ENCODE measurements at places on chromosomes 5 and 9.

DNA sequence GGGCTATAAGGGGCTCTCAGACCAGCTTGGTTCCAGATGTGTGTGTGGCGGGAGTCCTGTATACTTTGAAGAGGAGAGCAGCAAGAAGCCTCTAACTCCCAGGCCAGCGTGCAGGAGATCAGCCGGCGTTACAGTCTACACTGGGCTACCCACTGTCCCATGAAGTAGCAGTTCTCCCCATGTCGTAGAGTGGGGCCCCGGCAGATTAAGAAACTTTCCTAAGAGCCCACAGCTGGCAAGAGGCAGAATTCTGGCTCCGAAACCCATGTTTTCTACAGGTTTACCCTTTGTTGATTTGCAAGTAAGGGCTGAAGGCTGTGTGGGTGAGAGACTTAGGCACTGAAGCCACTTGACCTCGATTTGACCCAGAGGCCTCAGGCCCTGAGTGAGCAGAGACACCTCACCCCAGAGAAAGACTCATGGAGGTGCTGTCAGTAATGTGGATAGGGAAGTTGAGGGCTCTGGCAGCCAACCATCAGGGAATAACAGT lies 881 bp upstream of the B4GALT1 start:
- DNase-seq, result peak; percentile 44
- peak overlapping the region; percentile 78 for H3K4me3 ChIP-seq
- peaks cover 13% of the 10 kb centered on the region for H3K36me3 ChIP-seq

DNA sequence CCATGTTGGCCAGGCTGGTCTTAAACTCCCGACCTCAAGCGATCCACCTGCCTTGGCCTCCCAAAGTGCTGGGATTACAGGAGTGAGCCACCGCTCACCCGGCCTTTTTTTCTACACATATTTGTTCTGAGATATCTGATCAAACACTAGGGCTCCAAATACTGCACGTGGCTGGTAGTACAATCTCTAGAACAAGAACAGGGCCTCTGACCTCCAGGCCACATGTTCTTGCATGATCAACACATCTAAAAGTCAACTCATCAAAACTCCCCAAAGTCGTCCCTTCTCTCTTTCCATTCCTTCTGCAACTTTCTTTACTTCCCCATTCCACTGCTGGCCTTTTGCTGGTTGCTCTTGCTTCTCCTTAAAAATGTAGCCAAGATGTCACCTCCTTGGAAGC lies 113.3 kb upstream of the LHFPL2 start:
- H3K36me3 ChIP-seq, result no peaks in the 10 kb centered on the region
- H3K27ac ChIP-seq, result no peak overlapping the region
- H3K4me3 ChIP-seq, result no peak overlapping the region
- DNase-seq, result no peak

DNA sequence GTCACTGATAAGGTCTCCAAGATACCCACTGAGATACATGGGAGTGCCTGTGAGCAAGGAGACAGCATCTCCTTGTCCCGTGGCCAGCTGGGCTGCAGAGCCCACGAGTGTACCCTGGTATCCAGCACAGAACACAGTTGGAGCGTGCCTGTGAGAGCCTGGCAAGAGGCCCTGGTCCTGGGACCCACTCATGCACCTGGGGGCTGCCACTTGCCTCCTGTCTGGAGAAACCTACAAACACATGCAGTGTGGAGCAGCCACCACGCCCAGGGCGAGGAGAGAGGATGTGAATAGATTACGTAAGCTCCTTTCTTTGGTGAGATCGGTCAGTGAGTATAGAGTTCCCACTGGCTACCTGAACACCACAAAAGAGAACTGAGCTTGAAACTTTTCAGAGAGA lies 88.3 kb downstream of the CTNND2 start:
- no peak overlapping the region for H3K27ac ChIP-seq
- no peaks in the 10 kb centered on the region for H3K4me1 ChIP-seq
- H3K36me3 ChIP-seq, result no peaks in the 10 kb centered on the region
- no peak overlapping the region for H3K4me3 ChIP-seq
- no peaks in the 10 kb centered on the region for H3K27me3 ChIP-seq

GRCh38 chr5:82406205-82406773 lies 128.1 kb upstream of the RPS23 start:
- no peaks in the 10 kb centered on the region for H3K4me1 ChIP-seq
- H3K36me3 ChIP-seq, result peaks cover 3% of the 10 kb centered on the region
- H3K27me3 ChIP-seq, result no peaks in the 10 kb centered on the region
- no peak for DNase-seq

- peaks cover 8% of the 10 kb centered on the region for H3K36me3 ChIP-seq
- DNase-seq, result peak; percentile 20
- peaks cover 47% of the 10 kb centered on the region for H3K4me1 ChIP-seq
- peak overlapping the region; percentile 69 for H3K27ac ChIP-seq
- H3K27me3 ChIP-seq, result no peaks in the 10 kb centered on the region
Measured at GRCh38 chr5:50595199-50595598, 71.2 kb upstream of the PARP8 start.

- peaks cover 60% of the 10 kb centered on the region for H3K4me1 ChIP-seq
- DNase-seq, result no peak
Measured at GRCh38 chr9:91042541-91042940, 240.9 kb downstream of the SYK start.

DNA sequence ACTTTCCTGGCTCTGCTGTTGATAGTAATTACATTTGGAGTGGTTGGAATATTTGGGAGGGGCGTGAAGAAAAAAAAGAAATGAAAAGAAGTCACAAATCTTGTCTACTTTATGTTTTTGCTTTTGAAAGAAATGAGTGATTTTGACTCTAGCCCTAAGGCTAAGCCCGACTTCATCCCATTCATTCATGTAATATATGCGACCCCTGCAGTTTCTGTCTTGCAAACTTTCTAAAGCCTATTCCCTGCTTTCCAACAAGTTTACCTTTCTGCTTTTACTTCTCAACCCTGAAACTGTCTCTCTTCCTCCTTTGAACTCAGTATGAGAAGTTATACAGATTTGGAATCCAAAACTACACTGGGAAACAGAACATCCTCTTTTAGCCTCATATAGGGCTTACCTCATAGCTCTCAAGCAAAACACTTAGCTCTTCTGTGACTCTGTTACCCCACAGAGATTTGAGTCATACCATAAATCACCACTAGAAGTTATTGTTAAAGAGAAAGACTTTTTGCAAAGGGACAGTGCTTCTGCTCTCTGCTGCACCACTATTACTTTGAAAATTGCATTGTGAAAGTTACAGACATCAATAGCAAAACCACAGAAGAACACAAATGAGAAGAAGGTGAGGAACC lies 1.6 kb downstream of the CFAP95 start:
- H3K27me3 ChIP-seq, result peaks cover 26% of the 10 kb centered on the region
- no peak overlapping the region for H3K4me3 ChIP-seq
- H3K36me3 ChIP-seq, result no peaks in the 10 kb centered on the region
- no peak overlapping the region for H3K27ac ChIP-seq
- DNase-seq, result no peak

- no peak overlapping the region for H3K27ac ChIP-seq
- H3K4me3 ChIP-seq, result no peak overlapping the region
- no peaks in the 10 kb centered on the region for H3K4me1 ChIP-seq
- no peak for DNase-seq
- H3K36me3 ChIP-seq, result no peaks in the 10 kb centered on the region
Measured at GRCh38 chr9:16139774-16140173, 586.9 kb downstream of the CCDC171 start.

DNA sequence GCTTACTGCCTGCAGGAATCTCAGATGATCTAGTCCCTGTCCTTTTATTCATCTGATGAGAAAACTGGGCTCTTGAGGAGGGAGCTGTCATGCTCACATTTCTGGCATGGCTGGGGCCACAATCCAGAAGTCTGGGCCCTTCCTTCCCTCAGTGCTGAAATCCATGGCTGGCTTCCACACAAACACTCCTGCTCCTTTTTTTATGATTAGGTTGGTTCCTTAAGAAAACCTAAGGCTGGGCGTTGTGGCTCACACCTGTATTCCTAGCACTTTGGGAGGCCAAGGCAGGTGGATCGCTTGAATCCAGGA lies 1.3 kb downstream of the ACER2 start:
- peaks cover 6% of the 10 kb centered on the region for H3K4me1 ChIP-seq
- no peak overlapping the region for H3K27ac ChIP-seq
- H3K4me3 ChIP-seq, result peak overlapping the region; percentile 89
- DNase-seq, result no peak
- H3K36me3 ChIP-seq, result no peaks in the 10 kb centered on the region

DNA sequence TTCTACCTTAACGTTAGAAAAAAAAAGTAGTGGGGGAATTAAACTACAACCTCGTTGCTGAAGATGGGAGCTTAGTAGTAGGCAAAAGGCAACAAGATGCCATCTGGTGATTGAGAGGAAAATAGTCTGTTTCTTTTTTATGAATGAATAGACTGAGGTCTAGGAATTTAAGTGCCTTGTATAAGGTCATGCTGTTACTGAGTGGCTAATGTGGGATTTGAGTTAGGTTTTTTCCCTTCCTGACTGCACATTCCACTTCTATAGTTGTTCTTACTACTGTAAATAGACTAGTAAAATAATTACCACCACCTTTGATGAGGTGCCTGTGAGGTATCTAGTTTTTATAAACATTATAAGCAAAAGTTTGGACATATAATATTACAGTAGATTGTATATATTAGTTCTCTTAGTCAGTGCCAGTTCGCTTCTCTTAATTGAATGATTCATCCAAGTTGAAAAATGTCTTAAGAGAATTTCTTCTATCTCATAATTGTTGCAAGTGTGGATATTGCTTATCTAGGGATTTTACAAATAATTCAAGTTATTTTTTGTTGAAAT lies 19.1 kb downstream of the FSD1L start:
- no peaks in the 10 kb centered on the region for H3K27me3 ChIP-seq
- peaks cover 8% of the 10 kb centered on the region for H3K36me3 ChIP-seq
- DNase-seq, result no peak
- no peaks in the 10 kb centered on the region for H3K4me1 ChIP-seq

- no peak overlapping the region for H3K4me3 ChIP-seq
- H3K27me3 ChIP-seq, result no peaks in the 10 kb centered on the region
- no peak for DNase-seq
Measured at GRCh38 chr9:99141849-99142248, 36.9 kb downstream of the TGFBR1 start.

DNA sequence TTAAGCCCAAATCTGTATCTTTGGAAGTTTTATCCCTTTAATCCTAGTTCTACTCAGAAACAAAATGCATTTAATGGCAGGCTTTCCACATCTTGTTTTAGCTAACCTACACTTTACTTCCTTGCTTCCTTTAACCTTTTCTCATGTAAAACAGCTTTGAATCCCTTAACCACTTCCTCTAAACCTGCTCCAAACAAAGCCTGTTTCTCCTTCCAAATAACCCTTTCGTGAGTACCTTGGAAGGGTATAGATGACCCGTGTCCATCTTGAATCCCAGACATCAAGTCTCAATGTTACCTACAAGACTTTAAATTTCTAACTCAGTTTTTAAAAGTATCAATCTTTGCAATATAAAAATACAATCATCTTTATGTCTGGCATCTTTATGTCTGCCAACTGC lies 78.4 kb downstream of the DROSHA start:
- no peak for DNase-seq
- H3K4me3 ChIP-seq, result no peak overlapping the region
- H3K4me1 ChIP-seq, result no peaks in the 10 kb centered on the region
- no peak overlapping the region for H3K27ac ChIP-seq
- H3K27me3 ChIP-seq, result no peaks in the 10 kb centered on the region

GRCh38 chr5:153159616-153160015 lies 330.9 kb upstream of the GRIA1 start:
- no peaks in the 10 kb centered on the region for H3K4me1 ChIP-seq
- DNase-seq, result no peak
- no peaks in the 10 kb centered on the region for H3K27me3 ChIP-seq
- H3K4me3 ChIP-seq, result no peak overlapping the region
- H3K36me3 ChIP-seq, result no peaks in the 10 kb centered on the region

DNA sequence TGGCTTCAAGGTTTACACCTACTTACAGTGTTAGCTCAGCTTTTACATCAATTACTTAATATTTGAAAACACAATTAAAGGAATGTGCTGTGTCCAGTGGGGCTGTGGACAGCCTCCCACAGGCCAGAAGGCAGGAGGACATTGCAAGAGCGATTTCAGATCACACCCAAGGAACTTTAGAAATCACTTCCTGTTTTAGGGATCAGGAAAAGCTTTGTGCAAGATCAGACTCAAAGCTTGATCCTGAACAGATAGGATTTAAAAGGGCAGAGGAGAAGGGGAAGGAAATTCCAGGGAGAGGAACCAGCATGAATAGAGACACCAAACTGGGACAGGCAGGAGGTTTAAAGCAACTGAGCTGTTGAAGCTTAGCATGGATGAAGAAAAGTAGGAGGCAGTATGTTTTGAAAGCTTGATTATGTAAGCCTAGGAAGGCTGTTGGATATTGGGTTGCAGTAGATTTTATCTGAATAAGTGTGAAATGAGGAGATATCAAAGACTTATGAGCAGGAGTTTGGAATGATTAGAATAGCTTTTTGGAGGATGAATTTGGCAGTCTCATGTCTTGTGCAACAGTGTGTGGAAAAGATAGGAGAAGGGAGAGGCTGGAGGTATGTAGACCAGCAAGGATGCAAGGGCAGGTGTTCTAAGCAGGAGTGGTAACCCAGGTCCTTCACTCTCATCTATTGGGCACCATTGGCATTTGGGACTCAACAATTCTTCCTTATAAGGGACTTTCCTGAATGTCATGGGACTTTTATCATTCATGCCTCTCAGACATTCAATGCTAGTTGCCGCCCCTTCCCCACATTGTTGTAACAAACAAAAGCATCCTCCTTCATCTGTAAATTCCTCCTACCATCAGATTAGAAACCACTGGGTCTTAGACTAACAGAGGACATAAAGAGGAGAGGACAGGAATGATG lies 123.5 kb downstream of the TARS1 start:
- no peak overlapping the region for H3K4me3 ChIP-seq
- DNase-seq, result no peak
- H3K36me3 ChIP-seq, result no peaks in the 10 kb centered on the region
- peaks cover 3% of the 10 kb centered on the region for H3K27me3 ChIP-seq

DNA sequence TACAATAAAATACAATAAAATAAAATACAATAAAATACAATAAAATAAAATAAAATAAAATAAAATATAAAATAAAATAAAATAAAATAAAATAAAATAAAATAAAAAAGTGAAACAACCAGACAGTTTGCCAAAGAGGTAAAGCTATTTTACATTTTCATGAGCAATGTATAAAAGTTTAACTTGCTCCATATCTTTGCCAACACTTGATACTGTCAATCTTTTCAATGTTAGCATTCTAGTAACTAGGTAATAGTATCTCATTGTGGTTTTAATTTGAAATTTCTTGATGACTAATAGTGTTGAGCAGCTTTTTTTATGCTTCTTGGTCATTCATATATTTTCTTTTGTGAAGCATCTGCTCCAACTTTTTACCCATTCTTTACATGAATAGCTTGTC lies 17.3 kb downstream of the TTC33 start:
- peaks cover 26% of the 10 kb centered on the region for H3K4me1 ChIP-seq
- H3K4me3 ChIP-seq, result no peak overlapping the region
- H3K27ac ChIP-seq, result no peak overlapping the region
- H3K27me3 ChIP-seq, result no peaks in the 10 kb centered on the region
- no peak for DNase-seq

- H3K4me3 ChIP-seq, result no peak overlapping the region
- no peak overlapping the region for H3K27ac ChIP-seq
- no peak for DNase-seq
- no peaks in the 10 kb centered on the region for H3K27me3 ChIP-seq
- H3K4me1 ChIP-seq, result peaks cover 57% of the 10 kb centered on the region
Measured at GRCh38 chr9:5579881-5580280, 49.0 kb upstream of the RIC1 start.

Data from activated CD4-positive, alpha-beta T cell treated with anti-CD3 and anti-CD28 coated beads for 36 hours (primary cell).